Suppressor macrophage (primary cell): ENCODE measurements at places on chromosomes 11 and 22.

DNA sequence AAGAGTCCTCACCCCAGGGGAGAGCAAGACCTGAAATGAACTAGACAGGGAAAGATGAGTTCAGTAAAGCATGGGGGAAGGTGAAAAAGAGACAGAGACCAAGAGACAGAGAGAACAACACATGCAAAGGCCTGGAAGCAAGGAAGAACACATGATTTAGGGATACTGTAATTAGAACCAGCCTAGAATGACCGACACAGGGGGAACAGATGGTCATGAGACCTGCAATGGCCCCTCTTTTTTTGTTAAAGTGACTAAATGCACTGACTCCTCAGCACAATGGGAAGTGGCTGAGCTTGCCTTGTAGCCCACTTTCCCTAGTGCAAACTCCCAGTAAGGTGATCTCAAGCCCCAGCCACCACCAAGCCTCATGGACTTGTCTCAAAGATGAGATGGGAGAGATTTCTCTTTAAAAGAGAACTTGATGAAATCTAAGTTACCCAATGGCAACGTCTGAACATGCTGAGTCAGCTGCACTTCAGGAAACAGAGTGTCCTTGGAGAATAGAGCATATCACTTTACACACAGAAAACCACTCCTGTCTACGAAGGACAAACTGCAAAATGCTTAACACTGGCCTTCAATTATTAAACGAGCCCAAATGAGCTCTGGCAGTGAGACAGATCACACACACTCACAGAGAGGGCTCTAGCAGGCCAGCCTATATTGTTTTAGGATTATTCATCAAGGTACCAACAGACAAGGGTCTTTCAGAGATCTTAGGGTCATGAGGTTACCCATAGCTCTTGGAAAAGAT lies 91.0 kb downstream of the SERGEF start:
- peak; percentile 60 for DNase-seq

- DNase-seq: no peak
These were observed 961 bp downstream of the IPO7 start for GRCh38 chr11:9385327-9385899.

DNA sequence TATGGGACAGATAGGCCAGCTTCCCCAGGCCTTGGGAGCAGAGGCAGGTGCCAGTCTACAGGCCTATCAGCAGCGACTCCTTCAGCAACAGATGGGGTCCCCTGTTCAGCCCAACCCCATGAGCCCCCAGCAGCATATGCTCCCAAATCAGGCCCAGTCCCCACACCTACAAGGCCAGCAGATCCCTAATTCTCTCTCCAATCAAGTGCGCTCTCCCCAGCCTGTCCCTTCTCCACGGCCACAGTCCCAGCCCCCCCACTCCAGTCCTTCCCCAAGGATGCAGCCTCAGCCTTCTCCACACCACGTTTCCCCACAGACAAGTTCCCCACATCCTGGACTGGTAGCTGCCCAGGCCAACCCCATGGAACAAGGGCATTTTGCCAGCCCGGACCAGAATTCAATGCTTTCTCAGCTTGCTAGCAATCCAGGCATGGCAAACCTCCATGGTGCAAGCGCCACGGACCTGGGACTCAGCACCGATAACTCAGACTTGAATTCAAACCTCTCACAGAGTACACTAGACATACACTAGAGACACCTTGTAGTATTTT lies 26.6 kb upstream of the L3MBTL2 start:
- no peak for DNase-seq

- no peak for DNase-seq
These were observed 8.5 kb downstream of the SCO2 start for GRCh38 chr22:50516891-50517290.

- peak; percentile 72 for DNase-seq
These were observed 1.7 kb upstream of the SCO2 start for GRCh38 chr22:50526834-50527801.

GRCh38 chr11:116871248-116871647 lies 33.8 kb upstream of the APOA1 start:
- peak; percentile 62 for DNase-seq

- DNase-seq: no peak
These were observed 186.1 kb downstream of the TMEM135 start for GRCh38 chr11:87223816-87224215.

DNA sequence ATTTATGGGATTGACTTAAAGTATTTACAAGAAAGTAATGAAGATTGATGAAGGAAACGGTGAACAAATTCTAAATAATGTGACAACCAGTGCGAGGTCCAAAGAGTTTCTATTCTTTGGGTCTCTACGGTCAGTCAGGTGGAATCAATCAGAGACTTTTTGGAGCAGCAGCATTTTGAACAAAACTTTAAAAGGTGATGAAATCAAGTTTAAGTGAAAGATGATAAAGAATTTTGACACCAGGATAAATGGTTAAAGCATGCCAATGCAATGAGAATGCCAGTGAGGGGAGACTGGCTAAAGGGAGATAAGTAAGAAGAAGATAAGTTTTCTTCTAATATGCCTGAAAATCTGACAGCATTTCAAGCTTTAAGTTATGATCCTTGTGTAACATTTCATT lies 67.9 kb downstream of the DCUN1D5 start:
- no peak for DNase-seq

- no peak for DNase-seq
These were observed 16.8 kb upstream of the PPARA start for GRCh38 chr22:46133588-46133855.

GRCh38 chr11:31767685-31768084 lies 43.4 kb downstream of the PAX6 start:
- DNase-seq: no peak

DNA sequence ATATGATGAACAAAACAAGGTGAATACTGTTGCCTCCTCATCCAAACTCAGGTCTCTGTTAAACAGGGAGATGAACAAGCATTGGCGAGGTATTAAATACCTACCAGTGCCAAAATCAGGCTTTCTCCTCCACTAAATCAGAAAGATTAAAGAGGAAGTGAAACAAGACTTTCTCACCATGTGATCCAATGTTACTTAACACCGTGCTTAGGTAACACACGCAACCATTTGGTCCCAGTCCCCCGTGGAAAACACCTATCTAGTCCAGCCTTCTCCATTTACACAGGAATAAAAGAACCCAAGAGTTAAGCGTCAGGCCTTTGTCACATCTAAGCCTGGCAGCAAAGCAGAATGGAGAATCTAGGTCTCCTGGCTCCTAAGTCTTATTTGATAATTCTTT lies 34.5 kb downstream of the TENM4 start:
- DNase-seq: no peak

GRCh38 chr11:19307498-19307897 lies 66.8 kb upstream of the E2F8 start:
- DNase-seq: no peak

DNA sequence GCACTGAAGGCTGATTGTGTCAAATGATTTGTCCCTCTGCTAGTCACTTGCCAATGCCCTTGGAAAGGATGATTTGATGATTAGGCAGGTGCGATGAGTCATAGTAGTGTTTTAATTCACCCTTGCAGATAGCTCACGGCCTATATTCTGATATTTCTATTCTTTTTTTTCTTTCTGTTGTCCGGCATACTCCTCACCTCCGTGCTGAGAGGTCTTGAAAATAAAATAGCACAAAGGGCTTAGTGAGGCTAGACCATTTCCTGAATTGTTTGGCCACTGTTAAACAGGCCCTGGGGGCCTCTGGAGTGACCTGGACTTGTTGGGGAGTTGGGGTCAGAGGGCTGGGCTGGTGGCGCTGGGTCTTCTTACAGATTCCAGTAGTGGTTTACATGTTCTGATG lies 99.8 kb downstream of the ZBTB16 start:
- no peak for DNase-seq

DNA sequence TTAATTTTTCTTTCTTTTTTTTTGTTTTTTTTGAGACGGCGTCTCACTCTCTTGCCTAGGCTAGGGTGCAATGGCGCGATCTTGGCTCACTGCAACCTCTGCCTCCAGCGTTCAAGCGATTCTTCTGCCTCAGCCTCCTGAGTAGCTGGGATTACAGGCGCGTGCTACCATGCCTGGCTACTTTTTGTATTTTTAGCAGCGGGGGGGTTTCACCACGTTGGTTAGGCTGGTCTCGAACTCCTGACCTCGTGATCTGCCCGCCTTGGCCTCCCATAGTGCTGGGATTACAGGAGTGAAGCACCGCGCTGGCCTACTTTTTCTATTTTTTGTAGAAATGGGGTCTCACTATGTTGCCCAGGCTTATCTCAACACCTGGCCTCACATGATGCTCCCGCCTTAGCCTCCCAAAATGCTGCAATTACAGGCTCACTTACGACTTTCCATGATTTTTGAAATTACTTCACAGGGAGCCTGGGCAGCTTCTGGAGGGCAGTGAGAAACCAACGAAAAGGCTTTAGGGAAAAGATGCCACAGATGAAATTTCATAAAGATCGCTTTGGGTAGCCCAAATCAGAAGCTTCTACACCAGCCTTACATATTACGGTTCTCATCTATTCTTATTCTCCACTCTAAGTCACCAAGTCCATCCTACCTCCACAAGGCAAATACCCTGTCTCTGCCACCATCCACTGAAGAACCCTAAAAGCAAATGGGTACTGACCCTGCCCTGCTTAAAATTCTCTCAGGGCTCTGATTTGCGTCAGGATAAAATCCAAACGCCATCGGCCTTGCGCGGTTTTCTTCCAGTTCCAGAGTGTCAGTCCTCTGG lies 866 bp upstream of the RRM1 start:
- DNase-seq: no peak

GRCh38 chr22:42720263-42721044 lies at the start of gene A4GALT:
Gene A4GALT, minus strand, starts transcription at chr22:42720870. Its CDS starts 26,919 bp downstream, at chr22:42693951.
- peak; percentile 63 for DNase-seq
